ENCODE measurements at places on chromosomes 7 and 10. TPM values are rescaled to one million over a fixed set of nuclear protein-coding genes. Genes with fewer than 3 reads are reported as not detected.

DNA sequence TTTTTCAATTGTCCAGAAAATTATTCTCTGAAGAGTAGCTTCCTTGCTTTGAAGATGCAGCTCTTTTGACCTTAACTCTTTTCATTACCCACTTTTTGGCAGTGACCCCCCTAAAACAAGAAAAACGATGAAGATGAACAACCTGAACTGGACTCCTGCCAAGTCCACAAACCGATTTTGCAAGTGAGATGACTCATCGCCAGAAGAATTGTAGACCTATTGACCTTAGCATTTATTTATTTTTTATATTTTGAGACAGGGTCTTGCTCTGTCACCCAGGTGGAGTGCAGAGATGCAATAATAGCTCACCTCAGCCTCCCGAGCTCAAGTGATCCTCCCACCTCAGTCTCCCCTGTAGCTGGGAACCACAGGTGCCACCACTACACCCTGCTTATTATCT, 859.2 kb downstream of the GATA3 start:
- no peak for DNase-seq

GRCh38 chr10:91163269-91163868, 57.1 kb upstream of the PCGF5 start:
- DNase-seq = peak; percentile 9

The NRCAM gene
- 39.0 TPM for total RNA-seq

The CCDC146 gene
- total RNA-seq = 5.6 TPM

DNA sequence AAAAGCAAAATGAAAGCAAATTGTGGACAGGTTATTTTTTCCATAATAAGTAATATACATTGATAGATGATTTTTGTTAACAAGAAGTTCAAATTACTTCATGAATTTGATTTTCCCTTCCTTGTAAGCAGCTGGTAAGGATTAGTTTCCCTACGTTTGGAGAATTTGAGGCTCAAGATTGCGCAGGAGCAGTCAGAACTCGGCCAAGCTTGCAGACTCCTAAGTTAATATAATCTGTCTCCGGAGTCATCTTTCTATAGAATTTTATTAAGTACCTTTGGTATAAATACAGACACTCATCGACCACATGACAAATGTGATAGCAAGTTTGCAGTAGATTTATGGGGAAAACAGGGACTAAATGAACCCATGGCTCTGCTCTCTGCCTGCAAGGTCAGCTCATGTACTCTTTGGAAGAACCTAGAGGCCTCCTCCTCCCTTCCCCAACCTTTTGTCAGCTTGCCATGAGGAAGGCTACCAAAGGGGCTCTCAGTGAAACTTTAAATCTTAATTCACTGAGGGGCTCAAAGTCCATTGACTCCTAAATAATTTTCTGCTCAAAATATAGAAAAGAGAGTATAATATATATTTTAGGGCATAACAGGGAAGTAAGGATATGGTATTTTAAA, 89.2 kb upstream of the CTTNBP2 start:
- no peak for DNase-seq

GRCh38 chr10:16943295-16944285, 126.4 kb upstream of the RSU1 start:
- DNase-seq = no peak

DNA sequence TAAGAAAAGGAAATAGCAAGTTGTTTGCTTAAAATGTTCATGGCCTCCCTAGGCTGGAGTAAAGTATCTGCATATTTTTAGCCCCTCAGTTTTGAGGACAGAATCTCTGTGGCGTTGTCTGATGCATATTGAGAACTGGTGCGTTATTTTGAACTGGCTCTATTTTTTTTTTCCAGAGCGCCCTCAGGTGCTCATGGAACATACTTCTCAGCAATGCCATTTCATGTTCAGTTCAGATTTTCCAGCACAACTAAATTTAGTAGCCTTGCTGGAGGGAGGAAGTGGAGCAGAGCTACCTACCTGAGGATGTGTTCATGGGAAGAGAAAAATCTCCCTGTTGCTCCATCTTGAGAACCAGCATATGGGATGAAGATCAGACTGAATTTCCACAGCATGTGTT, 870.5 kb downstream of the LRMDA start:
- DNase-seq = no peak

GRCh38 chr10:70671619-70672164, 614 bp upstream of the ADAMTS14 start:
- no peak for DNase-seq

DNA sequence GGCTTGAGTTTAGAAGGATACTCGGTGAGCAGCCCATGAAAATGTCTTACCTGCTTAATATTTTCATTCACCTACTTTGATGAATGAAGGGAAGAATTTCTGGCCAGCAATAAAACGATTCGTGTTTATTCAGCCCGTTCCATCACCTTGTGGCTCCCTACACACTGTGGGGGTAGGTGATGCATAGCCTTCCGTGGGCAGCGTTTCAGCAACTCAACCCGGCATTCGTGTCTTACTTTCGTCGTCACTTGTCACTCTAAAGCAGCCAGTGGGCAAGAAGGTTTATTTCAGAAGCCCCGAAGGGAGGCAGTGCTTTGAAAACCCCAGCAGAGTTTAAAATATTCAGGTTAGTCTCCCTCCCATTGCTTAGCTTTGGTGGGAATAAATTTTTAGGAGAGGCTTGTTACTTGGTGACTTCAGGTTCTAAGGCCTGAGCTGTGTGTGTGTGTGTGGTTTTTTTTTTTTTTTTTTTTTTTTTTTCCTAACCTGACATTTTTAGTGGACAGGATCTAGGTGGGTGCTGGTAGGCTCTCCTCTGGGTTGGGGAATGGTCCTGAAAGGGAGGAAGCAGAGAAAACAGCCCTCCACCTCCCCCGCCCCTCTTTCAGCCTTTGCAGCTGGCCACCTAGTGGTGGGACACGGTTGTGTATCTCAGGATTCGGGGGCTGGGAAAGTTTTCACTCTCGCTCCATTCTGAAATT, 1.8 kb downstream of the GRK5 start:
- DNase-seq = no peak

All from kidney epithelial cell (primary cell).